ENCODE measurements at places on chromosomes 7 and 10. TPM values are rescaled to one million over a fixed set of nuclear protein-coding genes. Genes with fewer than 3 reads are reported as not detected.

- H3K4me1 ChIP-seq: peaks cover 54% of the 10 kb centered on the region
- no peak for DNase-seq
- no peaks in the 10 kb centered on the region for H3K27me3 ChIP-seq
- no peak overlapping the region for H3K4me3 ChIP-seq
- H3K36me3 ChIP-seq: no peaks in the 10 kb centered on the region
- H3K27ac ChIP-seq: no peak overlapping the region
Measured at GRCh38 chr10:75959209-75959608, 527.8 kb downstream of the LRMDA start.

GRCh38 chr7:98674461-98674860, 57.4 kb downstream of the NPTX2 start:
- no peak overlapping the region for H3K27ac ChIP-seq
- no peak for DNase-seq
- H3K36me3 ChIP-seq: no peaks in the 10 kb centered on the region
- H3K4me3 ChIP-seq: no peak overlapping the region
- no peaks in the 10 kb centered on the region for H3K27me3 ChIP-seq
- no peaks in the 10 kb centered on the region for H3K4me1 ChIP-seq

The HMX2 gene
- not detected for polyA plus RNA-seq

- H3K27ac ChIP-seq: no peak overlapping the region
- peaks cover 12% of the 10 kb centered on the region for H3K4me1 ChIP-seq
- no peak overlapping the region for H3K4me3 ChIP-seq
Measured at GRCh38 chr10:97861097-97861750, 11.6 kb downstream of the GOLGA7B start.

DNA sequence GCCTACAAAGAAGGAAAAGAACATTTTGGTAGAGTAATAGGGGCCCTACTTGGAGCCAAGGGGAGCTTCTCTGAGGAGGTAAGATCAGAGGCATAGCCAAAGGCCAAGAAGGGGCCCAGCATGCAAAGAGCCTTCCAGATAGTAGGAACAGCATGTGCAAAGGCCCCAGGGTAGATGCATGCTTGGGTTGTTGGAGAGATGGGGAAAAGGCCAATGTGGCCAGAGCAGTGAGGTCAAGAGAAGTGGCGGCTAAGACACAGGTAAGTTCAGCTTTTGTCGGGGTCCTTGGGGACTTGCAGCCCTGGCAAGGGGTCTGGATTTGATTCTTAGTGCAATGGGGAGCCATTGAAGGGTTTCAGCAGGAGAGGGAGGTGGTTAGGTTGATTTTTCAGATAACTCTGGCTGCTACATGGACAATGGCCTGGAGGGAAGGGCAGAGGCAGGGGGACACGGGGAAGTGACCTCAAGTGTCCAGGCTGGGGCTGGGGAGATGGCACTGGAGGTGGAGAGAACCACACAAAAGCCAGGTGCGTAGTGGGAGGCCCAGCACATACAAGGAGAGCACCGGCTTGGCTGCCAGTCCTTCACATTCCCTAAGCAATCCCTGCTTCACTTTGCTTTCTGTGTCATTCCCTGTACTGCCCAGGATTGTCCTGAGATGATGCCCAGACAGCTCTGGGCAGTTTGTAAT, 16.5 kb downstream of the GRID1 start:
- no peaks in the 10 kb centered on the region for H3K27me3 ChIP-seq
- H3K4me1 ChIP-seq: peaks cover 12% of the 10 kb centered on the region
- no peak overlapping the region for H3K4me3 ChIP-seq
- H3K27ac ChIP-seq: no peak overlapping the region
- DNase-seq: no peak

DNA sequence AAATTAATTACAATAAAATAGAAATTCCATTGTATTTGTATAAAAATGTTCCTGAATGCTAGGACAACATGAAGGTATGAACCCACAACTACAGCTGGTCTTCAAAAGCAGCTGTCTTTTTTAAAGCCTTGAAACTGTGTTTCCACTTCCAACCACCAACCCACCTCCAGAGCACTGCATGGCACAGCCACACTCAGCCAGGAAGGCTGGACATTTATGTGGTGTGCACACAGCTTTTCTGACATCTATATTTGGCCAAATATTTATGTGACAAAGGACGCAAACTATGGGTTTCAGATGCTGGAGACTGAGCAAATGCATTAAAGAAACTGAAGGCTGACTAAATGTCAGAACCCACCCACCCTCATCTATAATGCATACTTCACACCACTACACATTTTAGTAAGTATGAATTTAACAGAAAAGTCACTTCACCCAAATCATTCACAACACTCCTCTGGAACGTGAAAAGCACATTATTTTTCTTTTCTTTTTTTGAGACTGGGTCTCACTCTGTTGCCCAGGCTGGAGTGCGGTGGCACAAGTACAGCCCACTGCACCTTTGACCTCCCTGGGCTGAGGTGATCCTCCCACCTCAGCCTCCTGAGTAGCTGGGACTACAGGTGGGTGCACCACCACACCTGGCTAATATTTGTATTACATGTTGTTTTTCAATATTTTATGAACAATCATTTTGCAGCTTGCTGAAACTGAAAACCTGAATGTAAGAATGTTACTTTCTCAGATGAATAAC, 27.9 kb upstream of the DAGLB start:
- H3K27me3 ChIP-seq: no peaks in the 10 kb centered on the region
- no peak for DNase-seq
- H3K4me1 ChIP-seq: peaks cover 4% of the 10 kb centered on the region
- H3K27ac ChIP-seq: peak overlapping the region; percentile 37
- H3K36me3 ChIP-seq: peaks cover 80% of the 10 kb centered on the region

Measured in CD14-positive monocyte (primary cell).